ENCODE measurements at places on chromosomes 7 and 10. TPM values are rescaled to one million over a fixed set of nuclear protein-coding genes. Genes with fewer than 3 reads are reported as not detected.

The FAM180A gene
- total RNA-seq: not detected

The XRCC2 gene
- 28.2 TPM for total RNA-seq

The SFTPD gene
- total RNA-seq: not detected

The RBM48 gene
- 13.6 TPM for total RNA-seq

The LIPM gene
- not detected for total RNA-seq

The CTNNA3 gene
- total RNA-seq: 5.5 TPM

GRCh38 chr10:13961097-13961496 lies 369.6 kb downstream of the FRMD4A start:
- DNase-seq: no peak
- peaks cover 7% of the 10 kb centered on the region for H3K36me3 ChIP-seq
- H3K27ac ChIP-seq: no peak overlapping the region
- H3K27me3 ChIP-seq: no peaks in the 10 kb centered on the region
- no peak overlapping the region for H3K4me3 ChIP-seq

DNA sequence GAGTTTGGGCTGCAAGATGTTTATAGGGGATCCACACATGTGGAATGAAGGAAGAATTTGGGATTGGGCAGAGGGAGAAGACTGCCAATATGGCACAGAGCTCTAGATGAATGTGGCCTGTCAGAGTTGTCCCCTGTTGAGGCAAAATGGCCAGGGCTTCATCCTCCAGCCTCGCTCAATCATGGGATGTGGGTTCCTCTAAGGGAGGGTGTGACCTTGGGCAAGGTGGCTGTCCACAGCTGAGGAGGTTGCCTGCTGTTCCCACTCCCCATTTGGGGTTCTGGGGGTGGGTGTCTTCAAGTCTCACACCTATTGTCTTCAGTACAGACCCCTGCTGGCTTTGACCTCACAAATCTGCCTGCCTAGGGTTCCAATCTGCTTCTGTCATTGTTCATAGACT lies 121.6 kb upstream of the FAM204A start:
- H3K27me3 ChIP-seq: peaks cover 82% of the 10 kb centered on the region
- H3K36me3 ChIP-seq: no peaks in the 10 kb centered on the region
- no peaks in the 10 kb centered on the region for H3K4me1 ChIP-seq
- no peak overlapping the region for H3K4me3 ChIP-seq

DNA sequence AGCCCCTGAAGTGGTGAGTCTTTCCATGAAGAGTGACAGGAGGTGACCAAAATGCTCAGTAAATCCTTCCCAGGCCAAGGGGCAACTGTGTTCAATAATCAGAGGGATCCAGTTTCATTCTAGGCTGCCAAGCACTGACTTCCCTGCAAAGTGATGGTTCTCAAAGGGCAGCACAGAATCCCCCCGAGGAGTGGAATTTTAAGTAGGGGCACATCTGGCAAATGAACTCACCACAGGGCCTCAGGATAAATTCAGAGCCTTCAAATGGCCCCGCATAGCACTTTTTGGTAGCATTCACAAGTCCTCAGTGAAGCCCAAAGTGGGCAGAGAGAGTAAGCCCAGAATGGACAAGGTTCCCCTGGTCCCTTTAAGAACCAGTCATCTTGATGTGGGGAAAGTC lies 602.5 kb downstream of the GRID1 start:
- no peaks in the 10 kb centered on the region for H3K36me3 ChIP-seq
- H3K4me1 ChIP-seq: peaks cover 6% of the 10 kb centered on the region
- no peak overlapping the region for H3K27ac ChIP-seq
- no peaks in the 10 kb centered on the region for H3K27me3 ChIP-seq

DNA sequence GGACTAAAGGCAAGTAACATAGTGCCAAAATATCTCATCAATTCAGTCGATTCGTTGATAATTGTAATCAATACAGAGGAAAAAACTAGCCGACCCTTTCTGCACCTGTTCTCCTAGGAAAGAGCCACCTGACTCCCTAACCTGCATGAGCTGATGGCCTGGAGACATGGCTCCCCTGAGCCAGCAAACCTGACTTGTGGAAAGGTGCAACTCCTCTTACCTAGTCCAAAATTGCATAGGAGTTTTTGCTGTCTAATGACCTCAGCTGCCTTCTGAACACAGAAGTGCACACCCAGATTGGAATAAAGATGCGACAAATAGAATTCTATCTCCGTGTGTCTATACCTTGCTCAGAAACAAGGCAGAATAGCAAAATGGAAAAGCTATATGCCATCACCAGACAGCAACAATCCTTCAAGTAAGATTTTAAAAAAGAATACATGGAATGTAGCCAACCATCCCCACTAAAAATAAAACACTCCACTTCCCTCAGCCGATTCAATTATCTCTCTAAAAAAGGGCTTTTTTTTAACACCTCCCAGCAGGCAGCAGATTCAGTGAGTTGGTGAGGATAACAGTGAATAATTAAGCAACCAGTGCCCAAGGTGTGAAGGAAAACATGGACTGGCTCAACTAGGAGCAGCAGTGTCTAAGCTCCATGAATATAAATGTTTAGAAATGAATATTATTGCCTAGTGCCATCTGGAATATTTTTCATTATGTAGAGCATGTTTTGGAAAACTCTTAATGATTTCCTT lies 26.6 kb upstream of the LMTK2 start:
- no peak overlapping the region for H3K4me3 ChIP-seq
- H3K27me3 ChIP-seq: peaks cover 6% of the 10 kb centered on the region
- no peaks in the 10 kb centered on the region for H3K36me3 ChIP-seq
- DNase-seq: no peak

GRCh38 chr7:40211276-40212003 lies 76.6 kb downstream of the SUGCT start:
- no peaks in the 10 kb centered on the region for H3K27me3 ChIP-seq
- H3K27ac ChIP-seq: no peak overlapping the region
- H3K4me1 ChIP-seq: no peaks in the 10 kb centered on the region

DNA sequence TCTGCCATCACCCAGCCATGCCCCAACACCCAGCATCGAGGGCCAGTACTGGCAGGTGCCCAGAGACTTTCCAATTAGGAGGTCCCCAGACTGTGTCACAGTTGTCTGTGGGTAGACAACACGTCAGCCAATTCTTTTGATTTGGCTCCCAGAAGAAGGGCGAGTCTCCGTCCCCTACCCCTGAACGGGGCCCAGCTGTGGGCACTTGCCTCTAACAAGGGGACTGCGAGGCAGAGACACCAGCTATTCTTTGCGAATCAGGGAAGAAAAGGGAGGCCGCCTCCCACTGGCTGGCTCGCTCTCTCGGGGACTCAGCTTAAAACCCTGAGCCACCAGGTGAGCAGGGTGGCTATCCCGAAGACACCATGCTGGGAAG lies 167.3 kb downstream of the USP6NL start:
- no peak overlapping the region for H3K4me3 ChIP-seq
- peaks cover 7% of the 10 kb centered on the region for H3K27me3 ChIP-seq
- DNase-seq: no peak
- peaks cover 12% of the 10 kb centered on the region for H3K4me1 ChIP-seq

DNA sequence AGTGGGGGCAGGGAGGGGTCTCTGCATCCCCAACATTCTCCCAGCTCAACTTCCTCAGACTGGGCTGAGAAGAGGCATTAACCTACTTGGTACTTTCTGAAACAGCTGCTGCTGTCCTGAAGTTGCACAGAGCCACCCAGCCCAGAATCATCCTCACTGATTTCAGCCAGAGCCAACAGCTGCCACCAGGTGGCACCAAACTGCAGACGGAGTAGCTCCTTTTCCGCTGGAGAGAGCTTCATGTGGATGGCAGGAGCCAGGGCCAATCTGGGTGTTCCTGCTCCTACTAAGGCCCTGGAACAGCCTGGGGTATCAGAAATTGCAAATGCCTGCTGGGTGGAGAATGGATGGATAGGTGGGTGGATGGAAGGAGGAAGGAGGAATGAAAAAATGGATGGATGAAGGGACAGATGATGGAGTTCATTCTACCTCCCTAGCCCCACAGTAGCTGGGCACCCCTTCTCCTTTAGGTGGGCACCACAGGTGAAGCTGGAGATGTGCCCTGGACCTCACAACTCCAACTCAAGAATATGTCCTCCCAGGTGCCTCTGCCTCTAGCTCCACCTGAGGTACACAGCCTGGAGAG lies 11.8 kb upstream of the DRGX start:
- H3K4me3 ChIP-seq: no peak overlapping the region
- H3K27ac ChIP-seq: no peak overlapping the region
- DNase-seq: peak; percentile 88
- no peaks in the 10 kb centered on the region for H3K36me3 ChIP-seq
- H3K27me3 ChIP-seq: peaks cover 86% of the 10 kb centered on the region

DNA sequence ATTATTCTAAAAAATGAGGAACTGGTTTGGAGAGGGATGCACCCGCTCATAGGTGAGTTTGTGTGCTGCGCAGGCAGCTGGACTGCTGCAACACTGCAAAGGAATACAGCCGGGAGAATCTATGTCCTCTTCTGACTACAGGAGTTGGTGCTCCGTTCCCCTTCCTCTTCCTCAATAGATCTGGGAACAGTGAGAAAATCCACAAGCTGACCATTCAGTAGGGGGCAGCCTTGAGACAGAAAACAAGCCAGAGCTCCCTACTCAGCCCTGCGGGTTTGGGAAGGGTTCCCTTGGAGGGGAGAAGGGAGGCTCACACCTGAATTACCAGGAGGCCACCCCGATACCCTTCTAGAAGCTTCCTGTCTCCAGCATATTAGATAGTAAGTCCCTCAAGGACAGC lies 87.3 kb upstream of the FOXI2 start:
- DNase-seq: peak; percentile 9
- H3K4me3 ChIP-seq: no peak overlapping the region
- H3K27me3 ChIP-seq: peaks cover 5% of the 10 kb centered on the region

DNA sequence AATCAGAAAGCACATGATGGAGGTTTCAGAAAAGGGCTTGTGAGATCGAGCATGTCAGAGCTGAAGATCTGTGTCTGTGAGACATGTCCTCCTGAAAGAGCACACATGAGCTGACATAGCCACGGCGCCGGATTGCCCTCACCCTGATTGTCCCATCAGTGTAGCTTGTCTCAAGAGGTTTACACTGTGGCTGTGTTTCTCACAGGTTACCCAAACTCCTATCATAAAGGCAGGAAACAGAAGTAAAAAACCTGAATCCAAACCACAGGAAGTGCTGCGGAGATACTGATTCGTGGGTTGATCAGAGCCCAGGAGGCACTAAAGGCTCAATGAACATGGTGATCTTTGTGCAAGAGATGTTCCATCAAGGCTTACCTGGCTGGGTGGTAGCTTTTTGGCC lies 3.9 kb upstream of the ATP6V0E2 start:
- DNase-seq: no peak
- peaks cover 16% of the 10 kb centered on the region for H3K4me1 ChIP-seq
- no peaks in the 10 kb centered on the region for H3K27me3 ChIP-seq
- H3K27ac ChIP-seq: no peak overlapping the region
- H3K4me3 ChIP-seq: no peak overlapping the region

GRCh38 chr7:120949393-120949911 lies 1.1 kb upstream of the ING3 start:
- no peak for DNase-seq
- H3K36me3 ChIP-seq: no peaks in the 10 kb centered on the region
- H3K27me3 ChIP-seq: peaks cover 3% of the 10 kb centered on the region
- peaks cover 25% of the 10 kb centered on the region for H3K4me1 ChIP-seq
- H3K4me3 ChIP-seq: peak overlapping the region; percentile 98
- H3K27ac ChIP-seq: no peak overlapping the region

DNA sequence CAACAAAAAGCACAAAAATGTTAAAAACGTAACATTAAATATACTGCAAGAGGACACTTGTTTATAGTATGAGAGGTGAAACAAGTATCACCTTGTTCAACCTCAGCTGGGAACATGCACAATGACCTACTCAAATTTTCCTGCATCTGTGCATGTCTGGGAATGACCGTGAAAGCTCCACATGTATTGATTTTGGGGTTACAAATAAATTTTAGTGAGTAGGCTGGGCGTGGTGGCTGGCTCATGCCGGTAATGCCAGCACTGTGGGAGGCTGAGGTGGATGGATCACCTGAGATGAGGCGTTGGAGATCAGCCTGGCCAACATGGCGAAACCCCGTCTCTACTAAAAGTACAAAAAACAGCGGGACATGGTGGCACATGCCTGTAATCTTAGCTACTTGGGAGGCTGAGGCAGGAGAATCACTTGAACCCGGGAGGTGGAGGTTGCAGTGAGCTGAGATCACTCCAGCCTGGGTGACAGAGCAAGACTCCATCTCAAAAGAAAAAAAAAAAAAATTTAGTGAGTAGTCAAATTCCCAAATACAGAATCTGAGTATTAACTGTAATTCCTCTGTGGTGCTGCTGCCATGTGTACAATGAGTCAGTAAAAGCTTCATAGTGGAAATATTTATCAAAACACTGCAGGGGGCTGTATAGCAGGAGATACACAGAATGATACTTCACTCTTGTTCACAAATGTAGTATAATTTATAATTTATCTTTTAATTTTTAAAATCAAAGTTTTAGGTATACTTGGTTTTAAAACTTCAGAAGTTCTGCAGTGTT lies 41.1 kb downstream of the SUGCT start:
- H3K4me3 ChIP-seq: no peak overlapping the region
- no peak overlapping the region for H3K27ac ChIP-seq
- H3K36me3 ChIP-seq: no peaks in the 10 kb centered on the region
- H3K27me3 ChIP-seq: no peaks in the 10 kb centered on the region

DNA sequence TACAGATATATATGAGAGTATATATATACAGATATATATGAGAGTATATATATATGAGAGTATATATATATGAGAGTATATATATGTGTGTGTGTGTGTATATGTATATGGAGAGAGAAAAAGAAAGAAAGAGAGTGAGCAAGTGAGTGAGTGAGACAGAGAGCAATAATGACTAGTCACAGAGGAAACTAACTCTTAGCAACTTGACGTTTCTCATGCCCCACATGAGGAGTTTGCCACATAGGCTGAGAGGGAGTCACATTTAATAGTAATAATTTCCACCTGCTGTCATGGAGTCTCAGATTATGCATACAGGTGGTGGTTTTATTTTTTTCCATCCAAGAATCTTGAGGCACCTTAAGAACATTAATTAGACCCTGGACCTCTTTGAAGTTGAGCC lies 199.9 kb downstream of the GATA3 start:
- H3K4me3 ChIP-seq: no peak overlapping the region
- H3K27me3 ChIP-seq: peaks cover 32% of the 10 kb centered on the region
- DNase-seq: no peak
- H3K27ac ChIP-seq: no peak overlapping the region
- no peaks in the 10 kb centered on the region for H3K4me1 ChIP-seq

DNA sequence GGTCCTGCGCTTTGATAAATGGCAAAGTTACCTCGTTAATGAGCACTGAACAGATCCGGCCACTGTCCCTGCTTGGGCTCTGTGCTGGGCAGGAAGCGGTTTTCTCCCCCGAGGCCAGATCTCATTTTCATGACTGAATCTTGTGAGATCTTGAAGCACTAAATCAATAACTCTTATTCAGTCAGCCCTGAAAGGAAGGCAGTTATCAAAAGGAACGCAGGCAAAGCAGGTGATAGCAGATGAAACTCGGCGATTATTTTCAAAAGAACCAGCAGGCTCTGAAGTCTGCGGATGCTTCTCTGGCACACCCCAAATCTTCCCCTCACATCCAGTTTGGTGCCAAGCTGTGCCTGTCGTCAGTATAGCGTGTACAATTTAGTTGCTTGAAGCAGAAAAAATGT lies 228.7 kb downstream of the BAMBI start:
- H3K36me3 ChIP-seq: no peaks in the 10 kb centered on the region
- no peak for DNase-seq
- H3K27me3 ChIP-seq: no peaks in the 10 kb centered on the region
- no peak overlapping the region for H3K4me3 ChIP-seq

Data from neural crest cell (in vitro differentiated cells).